ENCODE measurements at places on chromosomes 3 and 15.

DNA sequence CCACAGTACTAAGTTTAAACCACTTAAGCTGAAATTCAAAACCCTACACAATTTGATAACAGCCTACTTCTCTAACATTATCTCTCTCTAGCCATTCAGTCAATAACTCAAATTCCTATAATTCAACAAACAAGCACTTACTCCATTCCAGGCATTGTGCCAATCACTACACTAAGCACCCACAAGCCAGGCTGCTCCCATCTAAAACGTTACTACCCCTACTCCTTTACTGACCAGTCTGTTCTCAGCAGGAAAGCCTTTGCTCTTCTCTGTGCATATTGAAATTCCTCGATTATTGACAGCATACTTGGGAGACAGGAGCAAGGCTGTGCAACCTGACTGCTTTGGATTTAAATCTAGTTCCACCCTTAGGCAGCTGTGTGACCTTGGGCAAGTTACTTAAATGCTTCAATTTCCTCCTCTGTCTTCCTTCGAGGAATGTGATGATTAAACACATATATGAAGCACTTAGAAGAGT is 177.2 kb upstream of the THBS1 start:
- H3K27me3 ChIP-seq = peaks cover 46% of the 10 kb centered on the region
- no peaks in the 10 kb centered on the region for H3K4me1 ChIP-seq
- H3K36me3 ChIP-seq = no peaks in the 10 kb centered on the region
- H3K27ac ChIP-seq = no peak overlapping the region
- no peak for DNase-seq

- peaks cover 44% of the 10 kb centered on the region for H3K27me3 ChIP-seq
- peaks cover 6% of the 10 kb centered on the region for H3K4me1 ChIP-seq
- no peaks in the 10 kb centered on the region for H3K36me3 ChIP-seq
- H3K27ac ChIP-seq = no peak overlapping the region
- no peak overlapping the region for H3K4me3 ChIP-seq
Measured at GRCh38 chr15:78424673-78425072, 13.3 kb upstream of the IREB2 start.

- H3K27ac ChIP-seq = no peak overlapping the region
- H3K36me3 ChIP-seq = peaks cover 2% of the 10 kb centered on the region
- DNase-seq = no peak
- H3K27me3 ChIP-seq = peaks cover 24% of the 10 kb centered on the region
- H3K4me3 ChIP-seq = peak overlapping the region; percentile 12
Measured at GRCh38 chr3:186502966-186503712, 41.0 kb downstream of the CRYGS start.

DNA sequence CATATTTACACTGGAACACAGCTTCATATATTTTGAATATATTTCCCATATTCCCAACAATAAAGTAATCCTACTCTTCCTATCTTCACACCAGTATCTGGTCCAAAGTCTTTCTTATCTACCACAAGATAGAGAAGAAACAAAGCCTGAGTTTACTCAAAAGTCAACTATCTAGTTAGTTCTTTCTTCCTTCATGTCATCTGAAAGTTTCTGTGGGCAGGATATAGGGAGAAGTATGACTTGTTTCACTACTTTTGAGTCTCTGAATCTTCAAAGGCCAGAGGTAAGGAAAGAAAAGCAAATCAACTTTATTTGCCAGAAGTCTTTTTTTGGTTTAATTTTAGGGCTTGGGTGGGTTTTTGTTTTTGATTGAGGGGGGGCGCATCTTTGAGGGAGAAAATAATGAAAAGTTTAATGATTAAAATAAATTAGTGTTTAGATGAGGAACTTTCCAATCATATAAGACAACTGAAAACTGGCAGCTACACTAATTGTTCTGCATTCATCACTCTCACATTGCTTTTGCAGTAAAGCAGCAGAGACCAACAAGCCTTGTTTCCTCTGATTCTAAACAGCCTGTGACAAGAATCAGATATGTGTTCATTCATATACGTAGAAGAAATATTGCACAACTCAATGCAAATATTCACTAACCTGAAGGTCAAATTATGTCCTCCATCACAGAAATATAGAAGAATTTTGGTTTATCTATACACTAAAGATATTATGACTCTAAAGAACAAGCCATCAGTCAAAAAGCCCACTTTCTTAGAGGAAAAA is 421.4 kb downstream of the SHQ1 start:
- H3K27ac ChIP-seq = no peak overlapping the region
- peaks cover 4% of the 10 kb centered on the region for H3K36me3 ChIP-seq
- H3K4me3 ChIP-seq = peak overlapping the region; percentile 28
- H3K4me1 ChIP-seq = peaks cover 60% of the 10 kb centered on the region
- DNase-seq = no peak

GRCh38 chr15:79673416-79674123 is 223.2 kb downstream of the MTHFS start:
- no peak overlapping the region for H3K4me3 ChIP-seq
- no peak for DNase-seq
- H3K4me1 ChIP-seq = no peaks in the 10 kb centered on the region
- H3K36me3 ChIP-seq = peaks cover 1% of the 10 kb centered on the region
- H3K27ac ChIP-seq = no peak overlapping the region

DNA sequence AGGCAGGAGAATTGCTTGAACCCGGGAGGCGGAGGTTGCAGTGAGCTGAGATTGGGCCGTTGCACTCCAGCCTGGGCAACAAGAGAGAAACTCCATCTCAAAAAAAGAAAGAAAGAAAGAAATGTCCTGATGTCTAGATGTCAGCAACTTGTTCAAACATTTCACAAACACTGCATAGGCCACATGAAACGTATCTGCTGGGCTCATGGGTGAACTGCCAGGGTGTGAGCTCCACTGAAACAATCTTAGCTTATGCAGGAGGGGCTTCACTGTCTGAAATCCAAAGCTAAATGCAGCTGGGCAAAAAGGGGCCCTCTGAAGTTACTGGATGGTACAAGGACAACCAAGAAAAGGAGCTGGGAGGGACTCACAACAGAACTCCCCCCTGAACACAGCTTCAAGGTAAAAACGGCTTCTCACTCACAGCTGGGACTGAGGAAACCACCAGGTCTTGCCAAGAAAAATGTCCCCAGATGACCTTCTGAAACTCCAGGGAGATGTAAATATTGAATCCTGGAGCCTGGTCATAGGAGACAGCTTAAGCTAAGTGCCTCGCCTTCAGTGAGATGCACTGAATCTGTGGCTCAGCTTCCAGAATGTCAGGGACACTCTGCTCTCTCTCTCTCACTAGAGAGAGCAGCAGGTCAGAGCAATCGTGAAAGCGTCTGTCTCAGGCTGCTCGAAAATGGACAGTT is 31.9 kb downstream of the SEC61A1 start:
- H3K27ac ChIP-seq = no peak overlapping the region
- H3K4me3 ChIP-seq = no peak overlapping the region
- H3K4me1 ChIP-seq = no peaks in the 10 kb centered on the region
- H3K27me3 ChIP-seq = no peaks in the 10 kb centered on the region

GRCh38 chr3:126474498-126475412 is 936 bp downstream of the ZXDC start:
- peaks cover 29% of the 10 kb centered on the region for H3K36me3 ChIP-seq
- no peaks in the 10 kb centered on the region for H3K27me3 ChIP-seq
- peak; percentile 18 for DNase-seq
- H3K4me3 ChIP-seq = peak overlapping the region; percentile 79
- H3K4me1 ChIP-seq = peaks cover 41% of the 10 kb centered on the region

- no peaks in the 10 kb centered on the region for H3K27me3 ChIP-seq
- H3K36me3 ChIP-seq = no peaks in the 10 kb centered on the region
- H3K4me3 ChIP-seq = no peak overlapping the region
- DNase-seq = no peak
- no peak overlapping the region for H3K27ac ChIP-seq
Measured at GRCh38 chr3:103794656-103795055, 1359.8 kb downstream of the ZPLD1 start.

GRCh38 chr3:126750756-126751121 is 46.7 kb downstream of the CHCHD6 start:
- peaks cover 5% of the 10 kb centered on the region for H3K36me3 ChIP-seq
- H3K4me3 ChIP-seq = no peak overlapping the region
- DNase-seq = no peak
- peaks cover 21% of the 10 kb centered on the region for H3K4me1 ChIP-seq

GRCh38 chr15:57085267-57085666 is 166.8 kb downstream of the TCF12 start:
- H3K27ac ChIP-seq = no peak overlapping the region
- no peaks in the 10 kb centered on the region for H3K27me3 ChIP-seq
- peaks cover 19% of the 10 kb centered on the region for H3K4me1 ChIP-seq
- no peaks in the 10 kb centered on the region for H3K36me3 ChIP-seq
- DNase-seq = no peak
- H3K4me3 ChIP-seq = no peak overlapping the region

- no peak overlapping the region for H3K27ac ChIP-seq
- H3K27me3 ChIP-seq = no peaks in the 10 kb centered on the region
- peaks cover 56% of the 10 kb centered on the region for H3K4me1 ChIP-seq
- no peak overlapping the region for H3K4me3 ChIP-seq
- peaks cover 2% of the 10 kb centered on the region for H3K36me3 ChIP-seq
Measured at GRCh38 chr3:31568649-31569048, 35.9 kb downstream of the STT3B start.

- DNase-seq = no peak
- no peaks in the 10 kb centered on the region for H3K36me3 ChIP-seq
- no peak overlapping the region for H3K27ac ChIP-seq
- no peaks in the 10 kb centered on the region for H3K4me1 ChIP-seq
- no peaks in the 10 kb centered on the region for H3K27me3 ChIP-seq
Measured at GRCh38 chr3:79406175-79406574, 361.6 kb downstream of the ROBO1 start.

All from central memory CD8-positive, alpha-beta T cell (primary cell).